ENCODE measurements at places on chromosomes 13 and 19.

- H3K27me3 ChIP-seq: no peaks in the 10 kb centered on the region
- no peaks in the 10 kb centered on the region for H3K36me3 ChIP-seq
Measured at GRCh38 chr13:110318920-110319319, 11.8 kb downstream of the COL4A2 start.

GRCh38 chr13:39418424-39418823, 184.6 kb downstream of the LHFPL6 start:
- peaks cover 18% of the 10 kb centered on the region for H3K4me1 ChIP-seq
- no peaks in the 10 kb centered on the region for H3K36me3 ChIP-seq
- DNase-seq: no peak
- H3K27ac ChIP-seq: no peak overlapping the region
- no peaks in the 10 kb centered on the region for H3K27me3 ChIP-seq
- no peak overlapping the region for H3K4me3 ChIP-seq

GRCh38 chr19:41359741-41360140, 4.2 kb downstream of the B9D2 start:
- no peak for DNase-seq
- peaks cover 52% of the 10 kb centered on the region for H3K4me1 ChIP-seq
- no peak overlapping the region for H3K4me3 ChIP-seq
- no peaks in the 10 kb centered on the region for H3K27me3 ChIP-seq
- H3K27ac ChIP-seq: no peak overlapping the region
- no peaks in the 10 kb centered on the region for H3K36me3 ChIP-seq

- H3K27me3 ChIP-seq: no peaks in the 10 kb centered on the region
- no peaks in the 10 kb centered on the region for H3K4me1 ChIP-seq
- H3K27ac ChIP-seq: no peak overlapping the region
- H3K36me3 ChIP-seq: no peaks in the 10 kb centered on the region
- DNase-seq: no peak
Measured at GRCh38 chr13:90956031-90956430, 391.5 kb upstream of the MIR17HG start.

- H3K4me3 ChIP-seq: no peak overlapping the region
- H3K4me1 ChIP-seq: no peaks in the 10 kb centered on the region
- H3K27me3 ChIP-seq: no peaks in the 10 kb centered on the region
- H3K36me3 ChIP-seq: no peaks in the 10 kb centered on the region
- H3K27ac ChIP-seq: no peak overlapping the region
- DNase-seq: peak; percentile 43
Measured at GRCh38 chr13:67416047-67416925, 186.2 kb upstream of the PCDH9 start.

- no peaks in the 10 kb centered on the region for H3K27me3 ChIP-seq
- no peaks in the 10 kb centered on the region for H3K4me1 ChIP-seq
- H3K4me3 ChIP-seq: no peak overlapping the region
- no peak overlapping the region for H3K27ac ChIP-seq
- no peaks in the 10 kb centered on the region for H3K36me3 ChIP-seq
Measured at GRCh38 chr13:39353988-39354387, 249.0 kb downstream of the LHFPL6 start.

DNA sequence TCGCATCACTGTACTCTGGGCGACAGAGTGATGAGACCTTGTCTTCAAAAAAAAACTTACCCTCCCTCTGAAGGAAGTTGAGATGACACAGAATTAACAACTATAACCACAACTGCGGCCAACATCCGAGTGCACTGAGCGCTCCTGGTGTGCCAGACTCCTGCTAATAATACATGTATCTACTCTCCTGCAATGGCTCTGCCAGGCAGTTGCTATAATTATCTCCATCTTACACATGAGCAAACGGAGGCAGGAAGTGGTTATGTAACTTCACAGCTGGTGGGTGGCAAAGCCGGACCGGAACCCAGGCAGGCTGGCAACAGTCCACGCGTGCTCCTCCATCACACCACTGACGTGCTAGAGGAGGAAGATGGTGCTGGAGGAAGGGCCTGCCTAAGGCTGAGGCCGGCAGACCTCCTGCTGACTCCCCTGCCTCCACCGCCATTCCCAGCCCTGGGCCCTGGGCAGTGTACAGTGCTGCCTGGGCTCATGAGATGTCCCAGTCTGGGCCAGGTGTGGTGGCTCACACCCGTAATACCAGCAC, 12.6 kb downstream of the XRCC1 start:
- H3K36me3 ChIP-seq: no peaks in the 10 kb centered on the region
- H3K27me3 ChIP-seq: no peaks in the 10 kb centered on the region
- DNase-seq: peak; percentile 80
- peak overlapping the region; percentile 75 for H3K27ac ChIP-seq

DNA sequence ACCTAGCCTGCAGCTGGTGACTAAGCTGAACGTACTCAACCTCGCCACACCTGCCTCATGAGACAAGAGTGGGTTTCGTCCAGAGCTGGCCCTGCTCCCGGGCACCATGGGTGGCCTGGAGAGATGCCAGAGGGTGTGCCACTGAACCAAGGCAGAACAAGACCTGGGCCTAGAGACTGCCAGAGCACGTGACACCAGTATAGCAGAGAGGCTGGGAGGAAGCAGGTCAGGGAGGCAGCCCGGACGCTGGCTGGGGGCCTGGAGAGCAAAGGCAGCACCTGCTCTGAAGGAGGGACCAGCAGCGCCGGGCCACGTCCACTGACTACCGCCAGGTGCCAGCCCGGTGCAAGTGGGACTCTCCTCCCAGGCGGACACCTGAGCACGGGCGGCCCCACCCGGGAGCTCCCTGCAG, 7.3 kb upstream of the C13orf46 start:
- H3K36me3 ChIP-seq: peaks cover 3% of the 10 kb centered on the region
- H3K27ac ChIP-seq: peak overlapping the region; percentile 23
- DNase-seq: peak; percentile 94
- H3K27me3 ChIP-seq: no peaks in the 10 kb centered on the region

DNA sequence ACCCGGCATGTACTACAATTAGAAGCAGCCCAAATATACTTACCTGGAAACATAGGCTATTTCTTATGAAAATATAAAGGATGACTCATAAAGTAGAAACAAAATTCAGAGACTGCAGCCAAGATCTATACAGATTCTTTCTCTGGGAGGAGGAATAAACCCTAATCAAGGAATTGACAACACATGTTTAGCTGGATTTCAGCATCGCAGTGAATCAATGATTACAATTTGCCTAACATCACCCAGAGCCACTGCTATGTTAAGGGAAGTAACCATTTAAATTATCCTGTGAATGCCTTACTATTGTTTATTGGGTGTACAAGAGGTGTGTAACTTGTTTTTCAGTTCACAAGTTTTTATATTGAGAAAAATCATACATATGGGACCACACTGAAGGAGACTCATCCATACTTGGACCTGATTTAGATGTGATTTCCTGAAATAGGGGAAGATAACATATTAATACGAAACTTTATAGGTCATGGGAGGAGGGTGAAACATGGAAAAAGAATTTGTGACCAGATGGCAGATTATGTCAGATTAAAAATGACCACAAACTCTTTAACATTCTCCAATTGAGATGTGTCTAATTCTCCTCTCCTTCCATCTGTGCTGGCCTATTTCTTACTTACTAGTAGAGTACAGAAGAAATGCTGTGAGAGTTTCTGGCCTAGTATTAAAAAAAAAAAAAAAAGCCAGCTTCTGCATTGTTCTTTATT, 1168.4 kb downstream of the SLITRK1 start:
- H3K27me3 ChIP-seq: no peaks in the 10 kb centered on the region
- no peak overlapping the region for H3K4me3 ChIP-seq
- no peak for DNase-seq
- no peak overlapping the region for H3K27ac ChIP-seq
- H3K4me1 ChIP-seq: no peaks in the 10 kb centered on the region

- H3K27me3 ChIP-seq: no peaks in the 10 kb centered on the region
- peaks cover 9% of the 10 kb centered on the region for H3K4me1 ChIP-seq
- no peak overlapping the region for H3K27ac ChIP-seq
- no peaks in the 10 kb centered on the region for H3K36me3 ChIP-seq
- DNase-seq: no peak
Measured at GRCh38 chr13:101455863-101456262, 3.4 kb downstream of the ITGBL1 start.

DNA sequence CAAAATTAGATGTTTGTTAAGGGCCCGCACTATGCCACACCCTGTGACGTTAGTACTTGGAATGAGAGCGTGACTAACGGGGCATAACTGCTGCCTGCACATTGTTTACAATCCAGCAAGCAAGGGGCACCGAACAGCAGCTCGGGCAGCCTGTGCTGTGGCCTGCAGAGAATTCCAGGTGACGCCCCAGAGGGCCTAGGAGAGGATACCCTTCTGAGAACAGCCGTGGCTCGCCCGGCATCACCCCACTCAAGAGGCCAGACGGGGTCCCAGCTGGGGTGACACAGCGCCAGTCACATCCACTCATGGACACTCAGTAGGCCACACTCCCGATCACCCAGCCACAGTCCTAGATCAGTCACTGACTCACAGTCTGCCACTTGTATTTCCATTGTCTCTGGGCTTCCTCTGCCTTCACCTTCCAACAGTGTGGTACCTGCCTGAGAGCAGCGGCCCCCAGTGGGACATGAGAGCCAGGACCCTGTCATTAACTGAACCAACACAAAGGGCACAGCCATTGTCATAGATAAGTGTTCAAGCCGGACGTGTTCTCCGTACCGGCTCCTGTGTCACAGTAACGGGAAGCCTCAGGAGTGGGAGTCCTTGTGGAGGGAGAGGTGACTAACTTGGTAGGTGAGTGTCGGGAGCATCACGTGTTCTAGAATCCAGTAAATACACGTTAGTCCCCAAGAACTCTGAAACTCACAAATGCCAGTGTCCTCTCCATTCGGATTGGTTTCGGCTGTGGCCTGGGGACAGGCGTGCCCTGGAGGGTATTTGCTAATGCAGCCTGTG, 7.5 kb downstream of the ZNF331 start:
- no peaks in the 10 kb centered on the region for H3K36me3 ChIP-seq
- no peaks in the 10 kb centered on the region for H3K27me3 ChIP-seq
- peaks cover 13% of the 10 kb centered on the region for H3K4me1 ChIP-seq
- no peak for DNase-seq
- no peak overlapping the region for H3K4me3 ChIP-seq
- H3K27ac ChIP-seq: peak overlapping the region; percentile 86

DNA sequence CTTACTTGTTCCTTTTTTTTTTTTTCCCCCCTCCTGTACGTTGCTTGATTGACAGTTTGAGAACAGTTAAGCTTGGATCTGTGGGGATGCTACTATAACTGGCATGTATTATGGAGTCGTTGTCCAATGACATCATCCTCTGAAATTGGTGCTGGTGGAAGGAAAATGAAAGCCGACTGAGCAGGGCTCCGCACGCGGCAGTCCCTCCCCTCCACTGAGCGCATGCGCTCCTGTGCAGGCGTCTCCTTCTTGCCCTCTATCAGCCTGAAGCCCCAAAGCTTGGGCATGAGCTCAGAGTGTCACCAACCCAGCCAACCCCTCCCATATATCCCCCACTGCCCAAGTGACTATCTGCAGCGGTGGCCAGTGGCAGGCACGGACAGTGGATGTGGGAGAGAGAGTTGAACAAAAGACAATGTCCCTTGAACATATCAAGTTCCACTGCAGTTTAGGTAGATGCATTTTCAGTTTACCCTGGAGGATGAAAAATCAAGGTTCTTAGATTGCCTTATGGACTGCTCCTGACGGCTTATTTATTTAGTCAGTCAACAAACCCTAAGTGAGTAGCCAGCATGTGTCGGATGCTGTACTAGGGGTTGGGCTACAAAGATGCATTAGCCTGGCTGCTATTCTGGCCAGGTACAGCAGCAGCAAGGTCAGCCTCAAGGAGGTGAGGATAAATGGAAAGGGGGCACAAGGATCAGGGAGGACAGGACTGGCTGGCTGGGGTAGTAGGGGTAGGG, 20.8 kb downstream of the MBNL2 start:
- no peaks in the 10 kb centered on the region for H3K27me3 ChIP-seq
- H3K27ac ChIP-seq: peak overlapping the region; percentile 80
- H3K4me1 ChIP-seq: peaks cover 65% of the 10 kb centered on the region
- no peaks in the 10 kb centered on the region for H3K36me3 ChIP-seq

- H3K27ac ChIP-seq: no peak overlapping the region
- DNase-seq: no peak
- no peaks in the 10 kb centered on the region for H3K27me3 ChIP-seq
- no peaks in the 10 kb centered on the region for H3K36me3 ChIP-seq
- H3K4me3 ChIP-seq: no peak overlapping the region
Measured at GRCh38 chr19:31908080-31908479, 437.3 kb upstream of the ZNF507 start.

DNA sequence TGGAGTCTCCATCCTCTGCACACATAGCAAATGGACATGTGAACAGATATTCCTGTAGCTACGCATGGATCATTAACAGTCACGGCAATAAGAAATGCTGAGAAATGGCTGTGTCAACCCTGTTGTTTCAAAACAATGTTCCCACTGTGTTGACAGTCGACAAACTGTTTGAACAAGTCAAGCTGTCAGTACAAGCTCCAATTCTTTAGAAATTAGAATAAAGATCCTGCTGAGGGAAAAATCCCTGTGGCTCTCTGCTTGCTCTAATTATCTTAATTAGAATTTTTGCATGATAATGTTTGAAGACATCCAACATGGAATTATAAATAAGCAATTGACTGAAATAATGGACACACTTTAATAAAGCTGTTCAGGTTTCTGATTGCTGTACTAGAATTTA, 37.9 kb upstream of the CPB2 start:
- no peak for DNase-seq
- no peak overlapping the region for H3K27ac ChIP-seq
- H3K4me3 ChIP-seq: no peak overlapping the region
- H3K4me1 ChIP-seq: no peaks in the 10 kb centered on the region

- no peaks in the 10 kb centered on the region for H3K27me3 ChIP-seq
- H3K4me1 ChIP-seq: no peaks in the 10 kb centered on the region
- H3K27ac ChIP-seq: no peak overlapping the region
- H3K4me3 ChIP-seq: no peak overlapping the region
- no peaks in the 10 kb centered on the region for H3K36me3 ChIP-seq
Measured at GRCh38 chr19:32287811-32288227, 57.6 kb upstream of the ZNF507 start.

DNA sequence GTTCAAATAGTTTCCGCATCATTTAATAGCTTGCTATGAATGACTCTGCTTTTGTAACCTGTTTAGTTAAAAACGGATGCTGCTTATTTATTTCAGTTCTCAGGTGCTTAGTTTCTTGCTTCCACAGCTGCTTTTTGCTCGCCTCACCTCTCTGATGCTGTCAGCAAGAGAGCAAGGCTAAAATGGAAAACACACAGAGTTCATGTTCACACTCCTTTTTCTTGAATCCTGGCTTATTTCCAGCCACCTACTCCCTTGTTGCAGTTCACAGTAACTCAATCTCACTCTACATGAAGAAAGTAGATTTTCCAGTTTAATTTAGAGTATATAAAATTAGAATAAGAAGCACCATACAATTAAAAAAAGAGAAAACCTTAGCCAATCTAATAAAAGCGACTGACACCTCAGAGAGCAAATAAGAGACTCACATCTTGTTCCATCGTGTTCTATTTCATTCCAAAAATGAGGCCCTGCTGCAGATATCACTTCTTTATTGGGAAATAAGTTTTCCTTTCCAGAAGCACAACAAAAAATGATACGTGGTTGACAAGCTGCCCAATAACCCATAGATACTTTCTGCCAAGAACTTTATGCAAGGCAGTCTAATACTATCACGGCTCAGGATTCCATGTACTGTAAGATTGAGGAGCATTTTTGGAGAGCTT, 326.1 kb upstream of the SLITRK1 start:
- H3K4me1 ChIP-seq: no peaks in the 10 kb centered on the region
- no peaks in the 10 kb centered on the region for H3K36me3 ChIP-seq
- H3K27me3 ChIP-seq: no peaks in the 10 kb centered on the region
- H3K4me3 ChIP-seq: no peak overlapping the region
- DNase-seq: no peak

GRCh38 chr13:22549126-22549525, 631.7 kb upstream of the SGCG start:
- H3K4me1 ChIP-seq: no peaks in the 10 kb centered on the region
- no peaks in the 10 kb centered on the region for H3K27me3 ChIP-seq
- no peak overlapping the region for H3K4me3 ChIP-seq
- no peaks in the 10 kb centered on the region for H3K36me3 ChIP-seq
- no peak for DNase-seq

GRCh38 chr19:14408491-14409145, 10.5 kb downstream of the DDX39A start:
- DNase-seq: peak; percentile 80
- peaks cover 99% of the 10 kb centered on the region for H3K36me3 ChIP-seq
- peaks cover 16% of the 10 kb centered on the region for H3K4me1 ChIP-seq
- no peak overlapping the region for H3K4me3 ChIP-seq
